ENCODE measurements at places on chromosomes 5 and 9. TPM values are rescaled to one million over a fixed set of nuclear protein-coding genes. Genes with fewer than 3 reads are reported as not detected.

The RALGPS1 gene
- 1.8 TPM for total RNA-seq

The HAVCR2 gene
- 128 TPM for total RNA-seq

The GRIN3A gene
- not detected for total RNA-seq

The INSL6 gene
- not detected for total RNA-seq

The GPRIN1 gene
- total RNA-seq, result 3.1 TPM

The FOXB2 gene
- total RNA-seq, result not detected

The ANKRD31 gene
- 0.36 TPM for total RNA-seq

The ZNF367 gene
- 21.8 TPM for total RNA-seq

The ADAMTS19 gene
- not detected for total RNA-seq

The TRIM7 gene
- total RNA-seq, result 1.5 TPM

The DRD1 gene
- not detected for total RNA-seq

DNA sequence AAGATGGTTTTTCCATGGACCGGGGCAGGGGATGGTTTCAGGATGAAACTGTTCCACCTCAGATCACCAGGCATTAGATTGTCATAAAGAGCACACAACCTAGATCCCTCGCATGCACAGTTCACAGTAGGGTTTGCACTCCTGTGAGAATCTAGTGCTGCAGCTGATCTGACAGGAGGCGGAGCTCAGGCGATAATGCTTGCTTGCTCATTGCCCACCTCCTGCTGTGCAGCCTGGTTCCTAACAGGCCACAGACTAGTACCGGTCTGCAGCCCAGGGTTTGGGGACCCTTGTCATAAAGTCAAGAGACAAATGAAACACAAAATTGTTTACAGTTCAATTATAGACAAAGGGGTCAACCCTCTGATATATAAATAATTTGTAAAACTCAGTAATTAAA, 101.7 kb downstream of the RANBP17 start:
- H3K36me3 ChIP-seq, result no peaks in the 10 kb centered on the region
- H3K27ac ChIP-seq, result no peak overlapping the region
- no peak overlapping the region for H3K4me3 ChIP-seq
- DNase-seq, result no peak
- no peaks in the 10 kb centered on the region for H3K27me3 ChIP-seq

DNA sequence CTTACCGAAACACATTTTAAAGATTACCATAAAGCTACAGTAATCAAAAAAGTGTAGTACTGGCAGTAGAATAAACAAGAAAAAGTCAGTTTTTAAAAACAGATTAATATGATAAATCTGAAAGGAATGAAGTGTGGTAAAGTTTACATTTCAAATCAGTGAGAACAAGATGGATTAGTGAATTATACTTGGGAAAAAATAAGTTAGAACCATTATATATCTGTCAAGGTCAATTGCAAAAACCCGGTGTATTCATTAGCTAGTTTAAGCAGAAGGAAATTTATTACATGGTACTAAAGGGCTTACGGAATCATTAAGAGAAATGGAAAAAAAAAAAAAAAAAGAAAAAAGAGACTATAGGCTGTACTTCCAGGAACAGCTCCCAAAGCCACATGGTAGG, 164.3 kb downstream of the MUSK start:
- no peak for DNase-seq
- no peaks in the 10 kb centered on the region for H3K4me1 ChIP-seq
- no peak overlapping the region for H3K27ac ChIP-seq
- H3K27me3 ChIP-seq, result no peaks in the 10 kb centered on the region
- H3K36me3 ChIP-seq, result no peaks in the 10 kb centered on the region

DNA sequence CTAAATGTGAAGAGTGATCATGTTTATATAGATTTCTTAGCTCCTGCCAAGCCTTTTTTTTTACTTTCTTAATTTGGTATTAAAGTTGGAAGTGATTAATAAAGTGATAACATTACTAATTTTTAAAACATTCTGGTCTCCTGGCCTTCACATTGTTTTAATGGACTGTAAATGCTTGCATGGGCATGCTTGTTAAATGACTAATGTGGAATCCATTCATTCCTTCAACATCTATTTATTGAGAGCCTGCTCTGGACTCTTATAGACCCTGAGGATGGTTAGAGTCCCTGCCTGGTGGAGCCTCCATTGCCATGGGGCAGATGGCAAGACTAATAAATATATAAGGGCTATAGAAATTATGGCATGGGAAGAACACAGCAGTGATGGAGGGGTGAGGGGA, 103.5 kb downstream of the NTRK2 start:
- no peaks in the 10 kb centered on the region for H3K4me1 ChIP-seq
- DNase-seq, result no peak
- no peaks in the 10 kb centered on the region for H3K36me3 ChIP-seq
- no peak overlapping the region for H3K27ac ChIP-seq

- no peak overlapping the region for H3K4me3 ChIP-seq
- no peak overlapping the region for H3K27ac ChIP-seq
- no peak for DNase-seq
- no peaks in the 10 kb centered on the region for H3K36me3 ChIP-seq
- peaks cover 35% of the 10 kb centered on the region for H3K27me3 ChIP-seq
- no peaks in the 10 kb centered on the region for H3K4me1 ChIP-seq
Measured at GRCh38 chr5:88892669-88893068, 9.7 kb upstream of the MEF2C start.

GRCh38 chr5:102411-103043, 10.6 kb downstream of the PLEKHG4B start:
- H3K4me3 ChIP-seq, result no peak overlapping the region
- no peaks in the 10 kb centered on the region for H3K36me3 ChIP-seq
- peaks cover 9% of the 10 kb centered on the region for H3K27me3 ChIP-seq
- H3K27ac ChIP-seq, result no peak overlapping the region
- H3K4me1 ChIP-seq, result no peaks in the 10 kb centered on the region

GRCh38 chr5:93100428-93100827, 480.6 kb downstream of the NR2F1-AS1 start:
- no peaks in the 10 kb centered on the region for H3K36me3 ChIP-seq
- H3K27ac ChIP-seq, result no peak overlapping the region
- no peak for DNase-seq
- no peaks in the 10 kb centered on the region for H3K27me3 ChIP-seq
- no peak overlapping the region for H3K4me3 ChIP-seq

DNA sequence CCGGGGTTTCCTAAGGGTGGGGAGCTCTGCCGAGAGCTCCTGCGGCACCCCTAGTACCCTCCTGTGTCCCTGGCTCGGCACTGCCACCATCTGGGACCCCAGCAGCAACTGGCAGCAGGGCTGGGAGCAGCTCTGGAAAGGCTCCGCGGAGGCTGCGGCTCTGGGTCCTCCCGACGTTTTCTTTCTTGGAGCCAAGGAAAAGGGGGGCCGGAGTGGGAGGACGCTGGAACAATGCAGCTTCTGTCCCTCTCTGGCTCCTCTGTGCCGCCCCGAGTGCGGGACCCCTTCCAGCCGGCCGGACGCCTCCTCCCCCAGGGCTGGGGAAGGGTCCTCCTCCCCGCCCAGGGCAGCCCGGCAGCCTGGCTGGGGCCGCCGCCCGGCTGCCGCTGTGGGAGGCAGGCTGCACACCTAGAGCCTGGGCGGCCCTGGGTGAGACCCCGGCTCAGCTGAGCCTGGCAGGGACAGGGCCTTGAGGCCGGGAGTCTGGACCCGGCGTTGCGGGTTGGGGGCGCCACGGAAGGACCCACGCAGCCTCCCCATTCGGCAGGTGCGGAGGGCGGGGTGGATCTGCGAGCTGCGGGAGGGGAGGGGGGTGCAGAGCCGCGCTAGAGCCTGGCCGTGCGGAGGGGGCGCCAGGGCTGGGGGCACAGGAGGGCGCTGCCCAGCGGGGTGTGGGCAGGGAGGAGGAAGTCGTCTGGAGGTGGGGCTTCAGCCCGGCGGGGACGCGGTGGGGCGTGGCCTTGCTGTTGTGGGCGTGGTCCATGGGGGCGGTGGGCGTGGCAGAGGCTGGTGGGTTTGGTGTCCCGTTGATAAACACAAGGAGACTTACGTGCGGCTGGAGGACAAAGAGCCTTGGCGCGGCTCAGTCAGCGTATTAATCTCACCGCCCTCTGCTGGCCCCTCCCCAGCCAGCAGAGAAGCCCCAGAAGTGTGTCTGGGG, 15.1 kb downstream of the GPSM1 start:
- H3K27me3 ChIP-seq, result no peaks in the 10 kb centered on the region
- no peak overlapping the region for H3K4me3 ChIP-seq
- DNase-seq, result peak; percentile 58
- no peaks in the 10 kb centered on the region for H3K4me1 ChIP-seq

GRCh38 chr5:169213479-169213878, 87.5 kb downstream of the SLIT3 start:
- no peak overlapping the region for H3K4me3 ChIP-seq
- no peak for DNase-seq
- H3K27me3 ChIP-seq, result peaks cover 2% of the 10 kb centered on the region
- no peaks in the 10 kb centered on the region for H3K36me3 ChIP-seq

DNA sequence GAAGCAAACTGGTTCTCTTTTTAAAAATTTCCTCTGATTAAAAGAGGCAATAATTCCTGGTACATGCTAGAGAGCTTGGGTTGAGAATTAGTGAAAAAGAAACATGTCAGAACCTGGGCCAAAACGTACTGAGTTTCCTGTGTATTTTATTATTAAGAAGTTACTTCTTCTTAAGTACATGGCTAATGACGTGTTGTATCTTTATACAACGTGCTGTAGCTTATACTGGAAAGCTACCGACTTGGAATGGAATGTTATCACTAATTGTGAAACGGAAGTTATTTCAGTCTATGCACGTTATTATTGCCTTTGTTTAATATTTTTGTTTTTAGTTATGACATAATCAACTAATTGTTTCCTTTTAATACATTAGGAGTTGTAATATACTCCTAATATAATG, 43.1 kb downstream of the ZNF366 start:
- H3K36me3 ChIP-seq, result no peaks in the 10 kb centered on the region
- peaks cover 6% of the 10 kb centered on the region for H3K4me1 ChIP-seq
- DNase-seq, result no peak
- no peak overlapping the region for H3K4me3 ChIP-seq
- no peak overlapping the region for H3K27ac ChIP-seq
- peaks cover 9% of the 10 kb centered on the region for H3K27me3 ChIP-seq

GRCh38 chr9:117083559-117083958, 331.3 kb downstream of the ASTN2 start:
- H3K4me1 ChIP-seq, result no peaks in the 10 kb centered on the region
- H3K27ac ChIP-seq, result no peak overlapping the region
- no peak for DNase-seq

DNA sequence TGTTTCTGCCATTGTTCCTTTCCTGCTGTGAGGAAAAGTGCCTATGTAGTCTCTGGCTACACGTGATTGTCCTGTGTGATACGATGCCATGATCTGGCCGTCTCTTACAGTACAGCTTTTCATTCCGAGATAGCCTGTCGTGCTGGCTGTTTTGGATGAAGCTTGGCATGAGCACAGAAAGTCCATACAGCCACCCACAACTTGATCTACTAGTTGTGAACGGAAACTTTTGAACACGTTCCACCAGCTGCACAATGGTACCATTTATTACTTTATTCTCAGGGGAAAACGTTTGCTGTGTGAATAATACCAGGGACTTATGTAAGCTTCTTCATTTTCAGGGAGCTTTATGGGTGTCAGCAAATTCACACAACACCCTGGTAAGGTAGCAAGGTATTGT, 217.6 kb upstream of the ANKRD55 start:
- no peak overlapping the region for H3K27ac ChIP-seq
- peaks cover 2% of the 10 kb centered on the region for H3K27me3 ChIP-seq
- H3K36me3 ChIP-seq, result no peaks in the 10 kb centered on the region
- peaks cover 6% of the 10 kb centered on the region for H3K4me1 ChIP-seq
- H3K4me3 ChIP-seq, result no peak overlapping the region

DNA sequence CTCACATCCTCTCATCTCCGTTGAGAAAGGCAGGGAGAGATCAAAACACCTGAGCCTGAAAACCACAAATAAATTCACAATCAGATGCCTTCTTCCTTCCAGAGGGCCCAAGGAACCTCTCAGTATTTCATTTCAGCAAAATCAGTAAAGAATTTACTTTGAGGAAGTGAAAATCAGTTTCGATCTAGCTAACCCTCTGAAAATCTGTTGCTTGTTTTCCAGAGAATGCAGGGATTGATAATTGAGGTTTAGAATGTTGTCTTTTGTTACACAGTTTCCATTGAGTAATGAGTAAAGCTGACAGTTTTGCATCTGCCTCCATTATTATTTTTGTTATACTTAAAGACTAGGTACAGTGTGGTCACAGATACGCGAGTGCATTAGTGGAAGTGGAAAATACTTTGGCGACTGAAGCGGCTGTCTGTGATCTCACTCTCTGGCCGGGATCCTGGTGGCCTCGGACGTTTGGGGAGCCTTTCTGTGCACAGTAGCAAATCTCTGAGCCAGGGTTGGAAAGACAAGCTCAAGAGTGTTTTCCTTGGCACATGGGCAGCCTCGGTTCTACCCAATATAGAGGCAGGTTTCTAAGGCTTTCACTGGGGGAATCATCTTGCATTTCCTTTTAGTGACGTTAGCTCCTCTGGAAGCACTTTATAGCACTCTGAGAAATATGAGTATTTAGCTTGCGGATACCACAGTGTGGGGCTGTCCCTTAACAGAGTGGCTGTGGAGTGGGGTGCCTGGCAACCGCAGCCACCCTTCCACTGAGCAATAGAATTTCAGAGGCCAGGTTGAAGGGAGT, 32.2 kb upstream of the ANGPTL2 start:
- H3K27ac ChIP-seq, result peak overlapping the region; percentile 22
- peaks cover 16% of the 10 kb centered on the region for H3K27me3 ChIP-seq
- no peak for DNase-seq
- peaks cover 20% of the 10 kb centered on the region for H3K4me1 ChIP-seq
- no peak overlapping the region for H3K4me3 ChIP-seq
- no peaks in the 10 kb centered on the region for H3K36me3 ChIP-seq

GRCh38 chr9:129716091-129716490, 36.8 kb downstream of the PTGES start:
- no peak overlapping the region for H3K27ac ChIP-seq
- no peaks in the 10 kb centered on the region for H3K36me3 ChIP-seq
- H3K27me3 ChIP-seq, result peaks cover 15% of the 10 kb centered on the region
- H3K4me1 ChIP-seq, result peaks cover 16% of the 10 kb centered on the region
- H3K4me3 ChIP-seq, result no peak overlapping the region

DNA sequence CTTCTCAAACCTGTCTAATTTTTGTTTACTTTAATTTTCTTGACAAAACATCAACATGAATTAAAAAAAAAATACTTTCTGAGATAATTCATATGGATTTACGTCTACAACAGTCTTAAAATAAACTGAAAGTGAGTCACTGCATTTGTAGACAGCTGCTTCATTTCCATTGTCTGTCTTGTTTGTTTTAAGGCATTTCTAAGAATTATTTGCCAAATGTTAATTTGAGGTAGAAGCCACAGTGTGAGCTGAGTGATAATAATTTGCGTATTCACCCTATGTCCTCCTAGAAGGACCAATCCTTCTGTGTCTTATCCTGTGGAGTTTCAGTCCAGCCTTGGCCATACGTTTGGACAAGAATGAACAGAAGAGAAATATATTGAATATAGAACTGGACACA, 174.5 kb downstream of the CFAP90 start:
- H3K4me3 ChIP-seq, result no peak overlapping the region
- DNase-seq, result no peak
- H3K4me1 ChIP-seq, result no peaks in the 10 kb centered on the region
- H3K27ac ChIP-seq, result no peak overlapping the region
- no peaks in the 10 kb centered on the region for H3K36me3 ChIP-seq

- H3K4me1 ChIP-seq, result no peaks in the 10 kb centered on the region
- DNase-seq, result no peak
- no peak overlapping the region for H3K4me3 ChIP-seq
Measured at GRCh38 chr5:146718609-146719008, 159.9 kb downstream of the PPP2R2B start.

GRCh38 chr5:98259595-98259994, 513.9 kb upstream of the RGMB start:
- no peak overlapping the region for H3K27ac ChIP-seq
- H3K4me3 ChIP-seq, result no peak overlapping the region
- no peak for DNase-seq
- no peaks in the 10 kb centered on the region for H3K27me3 ChIP-seq
- no peaks in the 10 kb centered on the region for H3K36me3 ChIP-seq
- no peaks in the 10 kb centered on the region for H3K4me1 ChIP-seq

- H3K36me3 ChIP-seq, result no peaks in the 10 kb centered on the region
- H3K4me3 ChIP-seq, result no peak overlapping the region
- H3K27ac ChIP-seq, result no peak overlapping the region
- H3K27me3 ChIP-seq, result peaks cover 3% of the 10 kb centered on the region
- no peak for DNase-seq
Measured at GRCh38 chr5:107616213-107616612, 54.5 kb downstream of the EFNA5 start.

Data from activated T-helper 1 cell treated with anti-CD3 and anti-CD28 coated beads, Interleukin-12 subunit alpha, Interleukin-12 subunit beta, Interleukin-2, Interleukin-4 antibody, amounts not matched to agents 30 ng/mL and 10 ng/mL and 1 ng/mL, durations not matched to agents 14 hours and 24 hours and 36 hours (primary cell).